ENCODE measurements at places on chromosomes 12 and 14.

- DNase-seq: no peak
These were observed 56.7 kb downstream of the MSRB3 start for GRCh38 chr12:65335021-65335714.

DNA sequence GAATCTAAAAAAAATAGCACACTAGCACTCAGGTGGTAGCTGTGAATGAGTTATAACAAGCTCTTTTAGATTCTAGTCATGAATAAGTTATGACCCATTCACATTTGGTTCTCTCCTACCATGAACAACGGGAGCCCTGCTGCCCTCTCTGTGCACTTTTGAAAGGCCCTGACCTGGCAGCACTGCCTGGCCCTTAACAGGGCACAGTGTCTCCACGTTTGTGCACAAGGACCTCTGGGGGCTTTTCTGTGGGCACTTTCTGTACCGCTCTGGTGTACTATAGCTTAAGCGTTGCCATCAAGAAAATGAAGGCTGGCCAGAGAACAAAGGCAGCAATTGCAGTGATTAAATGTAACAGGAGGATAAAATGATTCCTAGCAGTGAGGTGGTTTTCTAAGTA is 21.2 kb downstream of the CCDC92 start:
- DNase-seq: no peak

DNA sequence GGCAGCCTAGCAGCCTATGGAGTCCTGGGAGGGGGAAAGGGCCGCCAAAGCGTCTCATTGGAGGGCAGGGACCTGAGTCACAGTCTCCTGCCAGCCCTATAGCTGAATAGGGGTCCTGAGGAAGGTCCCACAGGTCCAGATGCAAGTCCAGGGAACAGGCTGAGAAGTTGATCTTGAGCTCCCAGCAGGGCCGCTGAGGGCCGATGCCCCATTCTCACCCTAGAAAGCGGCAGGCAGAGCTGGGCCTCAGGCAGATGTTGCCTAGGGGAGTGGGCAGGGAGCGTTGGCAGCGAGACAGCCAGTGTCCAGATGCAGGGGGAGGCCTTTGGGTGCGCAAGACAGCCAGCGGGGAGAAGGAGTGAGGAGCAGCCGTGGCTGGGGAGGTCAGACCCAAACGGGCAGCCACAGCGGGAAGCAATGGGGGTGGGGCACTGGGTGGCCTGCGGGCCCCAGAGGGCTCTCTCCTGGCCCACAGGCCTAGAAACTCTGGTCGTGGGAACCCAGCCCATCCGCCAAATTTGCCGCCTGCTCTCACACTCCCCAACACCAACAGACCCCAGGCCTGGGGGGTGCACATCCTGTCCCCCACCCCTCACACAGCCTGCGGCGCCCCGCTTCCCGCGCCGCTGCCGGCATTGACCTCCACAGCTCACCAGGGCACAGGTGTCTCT is 1.1 kb downstream of the HDAC7 start:
- peak; percentile 14 for DNase-seq

GRCh38 chr12:80936353-80936641 is 1.4 kb downstream of the LIN7A start:
- DNase-seq: no peak

DNA sequence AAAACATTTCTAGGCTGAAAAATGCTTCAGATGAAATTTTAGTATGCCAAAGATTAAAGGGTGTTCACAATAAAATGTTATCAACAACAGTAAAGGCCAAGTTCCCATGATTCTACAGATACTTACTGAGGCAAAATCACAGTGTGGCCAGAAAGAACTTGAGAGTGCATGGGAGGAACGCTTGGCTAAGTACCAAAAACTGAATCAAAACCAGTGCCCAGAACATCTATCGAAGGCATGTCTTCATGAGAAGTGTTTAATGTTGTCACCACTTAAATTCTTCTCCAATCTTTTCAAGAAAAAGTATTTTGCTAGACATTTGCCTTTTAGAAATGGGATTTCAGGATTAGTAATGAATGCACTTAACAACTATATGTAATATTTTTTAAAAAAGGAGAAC is 41.5 kb downstream of the KIF21A start:
- no peak for DNase-seq

- no peak for DNase-seq
These were observed 92.5 kb downstream of the STAB2 start for GRCh38 chr12:103679421-103680170.

GRCh38 chr12:120757226-120757742 is 31.7 kb downstream of the ACADS start:
- DNase-seq: no peak

DNA sequence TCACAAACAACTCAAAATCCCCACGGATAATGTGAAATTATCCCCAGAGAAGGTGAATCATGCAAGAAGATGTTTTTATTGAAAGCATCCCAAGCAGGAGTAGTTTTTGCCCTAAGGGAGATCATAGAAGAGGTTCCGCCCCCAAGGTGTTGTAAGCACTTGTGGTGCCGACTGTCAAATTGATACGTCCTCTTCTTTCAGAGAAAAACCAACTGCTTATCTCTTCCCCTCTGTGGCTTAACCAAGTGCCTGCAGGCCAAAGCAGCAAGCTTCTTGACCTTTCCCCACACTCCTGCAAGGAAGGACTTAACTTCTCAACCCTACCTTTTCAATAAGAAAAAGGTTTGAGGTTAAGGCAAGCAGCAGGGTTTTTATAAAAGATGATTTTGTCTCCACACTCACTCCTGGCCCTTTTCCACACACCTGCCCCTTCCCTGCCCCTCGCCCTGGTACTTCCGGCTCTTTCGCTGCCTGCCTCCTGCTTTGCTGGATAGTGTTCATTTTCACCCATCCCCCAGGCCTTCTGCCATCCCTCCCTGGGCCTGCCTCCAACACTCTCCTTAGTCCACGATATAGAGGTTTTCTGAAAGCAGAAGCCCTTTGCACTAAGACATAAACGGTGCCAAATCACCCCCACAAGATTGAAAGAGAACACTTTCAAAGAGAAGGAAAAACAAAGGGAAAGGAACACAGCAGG is 114.5 kb downstream of the EGLN3 start:
- DNase-seq: no peak

- DNase-seq: no peak
These were observed 38.9 kb downstream of the CPSF2 start for GRCh38 chr14:92160619-92161018.

GRCh38 chr12:53789570-53789969 is 37.8 kb upstream of the CISTR start:
- no peak for DNase-seq

DNA sequence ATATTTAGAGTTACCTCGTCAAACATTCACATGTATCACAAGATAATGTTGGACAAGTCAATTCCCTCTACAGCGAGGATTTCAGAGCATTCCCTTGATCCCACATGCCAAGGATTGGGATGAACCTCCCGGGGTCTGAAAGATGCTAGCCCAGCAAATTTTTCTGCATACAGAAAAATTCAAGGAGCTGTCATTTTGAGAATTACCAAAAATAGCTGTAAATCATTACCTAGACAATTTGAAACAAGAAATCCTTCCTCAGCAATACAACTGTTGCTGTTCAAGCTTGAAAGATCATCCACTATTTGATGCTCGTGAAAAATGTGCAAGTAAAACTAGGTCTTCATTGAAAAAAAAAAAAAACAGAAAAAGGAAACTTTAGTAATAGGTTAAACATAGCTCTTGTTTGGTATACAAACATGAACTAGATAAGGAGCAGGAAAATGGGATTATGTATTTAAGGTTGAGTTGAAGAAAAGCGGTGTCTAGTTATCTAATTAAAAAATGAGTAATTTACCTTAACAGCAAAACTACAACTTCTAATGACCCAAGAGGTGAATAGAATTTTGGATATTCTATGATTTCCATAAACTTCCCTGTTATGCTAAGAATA is 73.1 kb downstream of the NTN4 start:
- no peak for DNase-seq

GRCh38 chr14:51562816-51563215 is 88.9 kb upstream of the FRMD6 start:
- DNase-seq: no peak

DNA sequence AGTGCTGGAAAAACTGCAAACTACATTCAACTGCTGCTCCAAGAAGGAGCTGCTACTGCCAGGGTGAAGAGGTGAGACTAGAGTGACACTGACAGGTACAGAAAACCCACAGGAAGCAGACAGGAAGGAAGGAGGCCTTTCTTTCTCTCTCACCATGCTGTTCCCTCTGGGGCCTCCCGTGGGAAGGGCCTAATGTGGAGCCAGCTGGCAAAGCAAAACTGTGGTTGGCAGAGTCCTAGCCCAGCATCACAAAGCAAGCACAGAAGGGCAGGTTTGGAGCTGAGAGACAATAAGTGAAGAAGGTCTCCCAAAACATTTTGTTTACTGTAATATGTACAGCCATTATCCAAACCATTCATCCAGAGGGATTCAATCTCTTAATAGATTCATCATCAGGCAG is 122.5 kb upstream of the MAX start:
- DNase-seq: no peak

DNA sequence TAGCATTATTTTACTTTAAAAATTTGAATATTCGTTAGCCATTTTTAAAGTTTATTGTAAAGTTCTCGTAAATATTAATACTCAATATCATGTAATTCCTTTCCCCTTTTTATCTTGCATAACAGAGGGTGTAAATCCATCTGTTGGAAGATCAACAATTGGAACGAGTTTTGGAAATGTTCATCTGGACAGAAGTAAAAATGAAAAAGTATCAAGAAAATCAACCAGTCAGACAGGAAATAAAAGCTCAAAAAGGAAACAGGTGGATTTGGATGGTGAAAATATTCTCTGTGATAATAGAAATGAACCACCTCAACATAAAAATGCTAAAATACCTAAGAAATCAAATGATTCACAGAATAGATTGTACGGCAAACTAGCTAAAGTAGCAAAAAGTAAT is 1.8 kb downstream of the PMCH start:
- DNase-seq: no peak

DNA sequence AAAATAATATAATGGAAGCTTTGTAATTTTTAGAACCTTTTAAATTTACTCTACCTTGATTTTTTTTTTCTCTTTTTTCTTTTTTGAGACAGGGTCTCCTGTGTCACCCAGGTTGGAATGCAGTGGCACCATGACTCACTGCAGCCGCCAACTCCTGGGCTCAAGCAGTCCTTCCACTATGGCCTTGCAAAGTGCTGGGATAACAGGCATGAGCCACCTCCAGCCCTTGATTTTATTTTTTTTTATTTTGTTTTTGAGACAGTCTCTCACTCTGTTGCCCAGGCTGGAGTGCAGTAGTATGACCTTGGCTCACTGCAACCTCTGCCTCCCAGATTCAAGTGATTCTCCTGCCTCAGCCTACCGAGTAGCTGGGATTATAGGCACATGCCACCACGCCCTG is 65.3 kb upstream of the TRAF3 start:
- no peak for DNase-seq

GRCh38 chr12:88756917-88757316 is 176.6 kb upstream of the KITLG start:
- no peak for DNase-seq

- DNase-seq: no peak
These were observed 45.9 kb upstream of the MSRB3 start for GRCh38 chr12:65232476-65233077.

- no peak for DNase-seq
These were observed 209.5 kb upstream of the STXBP6 start for GRCh38 chr14:25259470-25259869.

GRCh38 chr12:6604259-6605029 is 2.7 kb downstream of the CHD4 start:
- DNase-seq: no peak

GRCh38 chr12:106918746-106919145 is 37.0 kb upstream of the TMEM263 start:
- DNase-seq: no peak

DNA sequence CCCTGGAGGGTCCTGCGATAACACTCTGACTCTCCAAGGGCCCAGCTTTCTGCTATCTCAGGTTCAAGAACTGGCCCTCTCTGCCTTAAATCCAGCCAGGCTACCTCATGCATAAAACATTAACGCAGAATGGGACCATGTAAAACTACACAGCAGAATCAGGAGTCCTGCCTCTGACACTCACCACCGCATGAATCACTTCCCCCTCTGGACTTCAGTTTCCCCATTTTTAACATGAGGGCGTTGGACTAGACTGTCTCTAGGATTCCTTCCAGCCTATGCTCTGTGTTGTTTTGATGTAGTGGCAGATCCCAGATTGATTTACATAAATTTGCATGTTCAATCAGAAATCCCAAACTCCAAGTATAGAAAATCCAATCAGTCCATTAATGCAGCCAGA is 3.3 kb downstream of the NCKAP5L start:
- no peak for DNase-seq

DNA sequence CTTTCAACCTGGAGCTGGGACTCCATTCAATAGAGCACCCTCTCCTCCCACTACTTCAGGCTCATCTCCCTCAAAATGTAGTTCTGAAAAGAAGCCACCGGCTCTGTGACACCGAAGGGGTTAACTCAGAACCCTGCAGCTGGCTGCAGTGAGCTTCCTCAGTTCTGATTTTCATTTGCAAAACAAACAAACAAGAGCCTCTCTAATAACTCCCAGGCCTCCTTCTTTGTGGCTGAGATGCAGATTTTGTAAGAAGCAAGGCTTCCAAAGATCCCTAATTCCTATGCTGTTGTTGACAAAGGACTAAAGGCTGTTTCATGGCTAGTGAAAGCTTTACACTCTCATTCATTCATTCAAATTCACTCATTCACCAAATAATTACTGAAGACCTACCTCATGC is 333.4 kb upstream of the TBX3 start:
- DNase-seq: no peak

DNA sequence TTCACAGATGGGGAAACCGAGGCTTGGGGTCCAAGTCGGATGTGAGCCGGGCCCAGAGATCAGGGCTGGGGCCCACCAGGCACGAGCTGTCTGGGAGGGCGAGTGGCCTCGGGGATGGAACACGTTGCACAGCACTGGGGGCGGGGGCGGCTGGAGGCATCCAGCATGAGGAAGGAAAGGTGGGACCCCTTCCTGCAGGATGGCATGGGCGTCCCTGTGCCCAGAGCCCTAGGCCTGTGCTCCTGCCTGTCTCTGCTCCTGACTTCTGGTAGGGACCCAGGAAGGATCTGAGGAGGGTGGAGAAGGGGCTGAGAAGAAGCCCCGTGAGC is 183.4 kb downstream of the KIF26A start:
- DNase-seq: no peak

DNA sequence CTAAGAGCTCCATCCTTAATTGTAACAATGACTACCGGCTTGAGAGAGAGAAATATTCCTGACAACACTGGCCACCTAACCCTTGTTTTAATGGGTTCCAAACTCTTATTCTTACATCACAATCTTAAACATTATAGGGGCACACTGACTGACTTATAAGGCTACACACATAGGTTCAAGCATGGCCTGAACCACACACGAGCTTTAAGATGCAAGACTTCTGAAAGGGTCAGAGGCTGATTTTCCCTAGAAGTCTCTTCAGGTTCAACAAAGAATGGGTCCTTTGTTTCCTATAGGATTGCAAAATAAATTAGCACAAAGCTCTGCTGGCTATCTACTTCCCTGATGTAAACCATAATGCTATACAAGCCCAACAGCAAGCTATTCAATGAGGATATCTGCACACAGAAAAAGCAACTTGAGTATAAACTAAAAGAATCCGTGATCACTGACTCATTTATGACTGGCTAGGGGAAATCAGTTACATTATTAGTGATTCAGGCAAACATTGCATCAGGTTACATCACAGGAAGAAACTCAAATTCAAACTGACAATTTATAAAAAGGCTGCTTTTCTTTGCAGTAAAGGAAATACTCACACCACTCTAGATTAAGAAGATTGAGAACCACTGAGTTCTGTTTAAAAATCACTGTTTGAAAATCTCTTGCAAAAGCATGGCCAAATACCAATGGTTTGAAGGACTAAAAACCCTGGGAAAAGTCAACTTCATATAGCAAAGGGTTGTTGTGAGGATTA is 8.5 kb downstream of the BTG1 start:
- no peak for DNase-seq
